ENCODE measurements at places on chromosomes 2 and 18.

DNA sequence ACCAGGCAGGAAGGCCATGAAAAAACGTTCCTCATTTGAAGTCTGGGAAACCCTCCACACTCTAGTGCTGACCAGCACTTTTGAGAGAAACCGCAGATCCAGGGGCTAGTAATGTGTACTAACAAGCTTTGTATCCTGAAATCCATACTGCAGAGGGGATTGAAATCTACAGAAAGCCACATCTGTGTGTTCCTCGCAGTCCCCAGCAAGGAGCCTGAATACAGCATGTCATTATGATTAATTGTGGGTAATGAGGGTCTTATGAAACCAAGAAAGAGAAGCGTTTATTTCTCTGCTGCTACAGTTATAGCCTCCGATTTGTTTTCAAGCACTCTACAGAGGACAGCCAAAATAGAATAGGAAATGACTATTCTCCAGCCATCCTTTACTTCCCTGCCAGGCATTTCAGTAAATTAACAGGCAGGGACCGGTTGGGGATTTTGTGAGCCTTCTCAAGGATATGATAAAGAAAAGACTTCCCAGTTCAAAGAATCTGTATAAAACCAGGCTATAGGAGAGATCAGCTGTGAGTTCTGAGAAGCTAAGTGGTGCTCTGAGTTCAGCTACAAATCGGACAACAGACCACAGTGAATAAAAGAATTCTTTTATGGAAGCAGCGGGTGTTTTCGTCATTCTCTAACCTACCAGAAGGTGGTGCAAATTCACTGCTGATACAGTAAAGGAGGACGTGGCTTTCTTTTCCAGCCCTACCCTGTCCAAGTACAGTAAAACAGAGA is 133.4 kb downstream of the INSIG2 start:
- peak; percentile 75 for DNase-seq

DNA sequence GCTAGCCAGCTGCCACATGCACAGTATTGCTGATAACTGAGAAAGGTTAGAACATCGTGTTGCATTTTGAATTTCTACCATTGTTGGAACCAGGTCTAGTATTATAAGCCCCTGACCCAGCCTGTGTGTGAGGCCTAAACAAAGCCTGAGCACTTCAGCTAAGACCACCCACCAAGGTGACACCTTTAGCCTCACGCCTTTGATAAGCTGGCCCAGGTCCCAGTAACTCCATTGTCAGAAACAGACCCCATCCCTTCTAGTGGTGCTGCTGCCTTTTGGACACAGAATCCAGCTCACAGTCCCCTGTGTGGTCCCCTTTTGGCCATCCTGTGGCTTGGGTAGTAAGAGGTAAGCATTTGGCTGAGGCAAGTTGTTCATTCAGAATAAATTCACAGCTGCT is 1.6 kb downstream of the ELMOD3 start:
- no peak for DNase-seq

GRCh38 chr2:136351684-136352083 is 233.7 kb upstream of the CXCR4 start:
- DNase-seq, result no peak

- no peak for DNase-seq
These were observed 36.4 kb upstream of the GAREM2 start for GRCh38 chr2:26136451-26136850.

GRCh38 chr2:72627083-72627482 is 198.8 kb downstream of the EXOC6B start:
- DNase-seq, result peak; percentile 5

GRCh38 chr18:33355263-33355662 is 85.3 kb downstream of the CCDC178 start:
- no peak for DNase-seq

GRCh38 chr2:49028101-49028500 is 126.2 kb downstream of the FSHR start:
- no peak for DNase-seq

GRCh38 chr2:177359836-177360595 is 32.6 kb upstream of the AGPS start:
- no peak for DNase-seq

GRCh38 chr2:6841537-6842287 is 24.0 kb downstream of the CMPK2 start:
- no peak for DNase-seq

GRCh38 chr2:23719716-23720115 is 207.2 kb downstream of the ATAD2B start:
- DNase-seq, result no peak

- DNase-seq, result no peak
These were observed 44.3 kb upstream of the NEUROD1 start for GRCh38 chr2:181724662-181725061.

DNA sequence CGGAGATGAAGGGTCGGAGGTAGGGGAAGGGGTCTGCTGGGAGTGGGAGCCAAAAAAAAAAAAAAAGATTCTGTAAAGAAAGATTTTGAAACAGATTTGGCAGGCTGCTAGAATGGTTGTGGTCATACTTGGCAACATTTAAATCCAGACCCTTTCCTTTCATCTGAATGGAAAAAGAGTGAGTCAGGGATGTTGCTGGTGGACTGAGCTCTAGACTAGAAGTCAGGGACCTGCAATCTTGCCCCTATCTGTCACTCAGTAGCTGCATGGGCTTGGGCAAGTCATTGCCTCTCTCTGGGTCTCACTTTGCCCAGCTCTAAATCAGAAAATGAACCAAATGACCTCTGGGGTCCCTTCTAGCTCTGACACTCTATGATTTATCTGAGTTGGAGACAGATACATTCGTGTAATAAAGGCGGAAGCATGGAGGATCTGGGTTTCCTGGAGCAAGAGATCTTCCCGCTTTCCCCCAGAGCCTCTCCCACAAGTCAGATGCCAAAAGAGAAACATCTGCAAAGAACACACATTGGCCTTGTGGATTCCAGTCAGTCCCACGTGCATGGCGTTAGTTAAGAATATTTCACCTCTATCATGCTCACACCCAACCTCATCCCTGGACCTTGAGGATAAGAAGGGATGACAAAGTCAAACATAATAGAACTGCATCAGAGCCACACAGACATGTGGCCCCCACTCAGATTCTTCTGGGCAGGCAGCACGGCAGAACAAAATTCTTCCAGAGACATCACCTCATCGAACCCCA is 58.5 kb downstream of the ADD2 start:
- DNase-seq, result peak; percentile 14

GRCh38 chr18:8988260-8988871 is 114.1 kb upstream of the NDUFV2 start:
- DNase-seq, result peak; percentile 61

- no peak for DNase-seq
These were observed 89.6 kb downstream of the SH3BP4 start for GRCh38 chr2:235041221-235041917.

GRCh38 chr2:73984922-73985307 is 205 bp downstream of the TET3 start:
- no peak for DNase-seq

DNA sequence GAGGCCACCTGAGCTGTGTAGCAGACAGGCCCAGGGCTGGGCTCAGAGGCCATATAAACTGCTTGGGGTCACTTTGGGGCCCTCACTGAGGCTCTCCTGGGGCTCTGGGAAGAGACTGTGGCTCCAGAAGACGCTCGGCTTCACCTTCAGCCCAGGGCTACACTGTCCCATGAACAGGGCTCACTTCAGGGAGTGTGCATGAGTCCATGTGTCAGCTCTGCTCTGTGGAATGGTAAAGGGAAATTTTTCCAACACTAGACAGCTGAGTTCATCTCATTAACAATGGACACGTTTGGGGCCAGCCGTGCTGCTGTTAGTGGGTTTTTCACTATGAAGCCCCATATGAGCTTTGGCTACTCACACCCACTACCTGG is 65.4 kb upstream of the TFCP2L1 start:
- DNase-seq, result no peak

DNA sequence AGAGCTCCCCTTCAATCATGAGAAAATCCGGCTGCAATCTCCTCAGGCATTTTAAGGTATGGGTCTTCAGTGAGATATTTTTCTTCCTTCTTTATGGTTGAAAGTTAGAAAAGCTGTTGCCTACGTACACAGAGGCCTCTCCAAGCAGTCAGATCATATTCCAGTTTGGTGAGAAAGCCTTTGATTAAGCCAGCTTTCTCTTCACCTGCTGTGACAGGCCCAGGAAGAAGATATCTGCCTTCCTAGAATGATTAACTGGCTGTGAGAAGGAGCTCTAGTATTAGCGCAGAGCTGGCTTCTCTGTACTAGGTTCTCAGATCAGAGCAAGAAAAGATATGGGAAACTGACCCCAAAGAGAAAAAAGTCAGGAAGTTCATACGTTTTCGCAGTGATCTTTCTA is 585.0 kb upstream of the CHAC2 start:
- no peak for DNase-seq

- no peak for DNase-seq
These were observed 165.6 kb upstream of the SERTAD2 start for GRCh38 chr2:64819361-64819760.

- DNase-seq, result no peak
These were observed 21.6 kb upstream of the GPR55 start for GRCh38 chr2:230946429-230947234.

GRCh38 chr2:174632841-174633622 is 35.4 kb upstream of the WIPF1 start:
- peak; percentile 25 for DNase-seq

DNA sequence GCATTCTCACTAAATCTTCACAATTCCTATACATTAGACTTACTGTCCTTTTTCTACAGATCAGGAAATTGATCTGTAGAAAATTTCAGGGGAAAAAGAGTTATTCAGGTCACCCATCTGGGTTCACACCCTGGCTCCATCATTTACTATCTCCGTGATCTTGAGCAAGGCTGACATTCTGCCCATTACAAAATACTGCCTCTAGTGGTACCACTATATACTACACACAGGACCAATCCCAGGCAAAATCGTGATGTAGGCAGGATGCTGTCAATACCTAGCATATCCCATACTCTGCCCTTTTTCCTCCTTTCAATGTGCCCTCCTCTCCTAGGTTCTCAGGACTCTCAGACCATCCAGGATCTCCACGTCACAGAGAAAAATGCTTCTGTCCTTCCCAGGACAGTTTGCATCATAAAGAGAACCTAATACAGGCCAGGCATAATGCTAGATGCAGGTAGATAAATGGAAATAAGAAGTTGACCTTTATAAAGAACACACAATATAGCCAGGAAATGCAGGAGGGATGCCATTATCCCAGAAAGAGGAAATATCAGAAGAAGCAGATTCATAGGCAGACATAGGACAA is 101.9 kb downstream of the CDH20 start:
- peak; percentile 17 for DNase-seq

- no peak for DNase-seq
These were observed 1.8 kb downstream of the ACVR1 start for GRCh38 chr2:157874348-157874747.

GRCh38 chr2:120174963-120175581 is 48.1 kb downstream of the TMEM185B start:
- peak; percentile 69 for DNase-seq

- DNase-seq, result no peak
These were observed 209.7 kb downstream of the ASB1 start for GRCh38 chr2:238636269-238637073.

DNA sequence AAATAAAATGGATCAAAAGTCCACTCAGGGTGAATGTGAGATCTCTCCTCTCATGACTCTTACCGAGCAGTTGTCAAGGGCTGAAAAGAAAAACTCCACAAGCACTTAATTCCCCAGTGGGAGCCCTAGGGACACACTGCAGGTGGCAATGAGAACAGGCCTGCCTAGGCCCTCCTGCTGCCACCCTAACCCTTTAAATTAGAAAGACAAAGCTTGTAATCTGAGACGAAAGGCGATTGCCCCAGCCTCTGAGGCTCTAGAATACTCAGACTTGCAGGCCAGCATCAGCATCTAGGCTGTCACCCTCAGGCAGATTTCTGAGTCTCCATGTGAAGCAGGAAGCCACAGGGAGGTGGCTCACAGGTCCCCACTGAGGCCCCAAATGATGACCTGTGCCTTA is 457.0 kb upstream of the MYT1L start:
- no peak for DNase-seq

DNA sequence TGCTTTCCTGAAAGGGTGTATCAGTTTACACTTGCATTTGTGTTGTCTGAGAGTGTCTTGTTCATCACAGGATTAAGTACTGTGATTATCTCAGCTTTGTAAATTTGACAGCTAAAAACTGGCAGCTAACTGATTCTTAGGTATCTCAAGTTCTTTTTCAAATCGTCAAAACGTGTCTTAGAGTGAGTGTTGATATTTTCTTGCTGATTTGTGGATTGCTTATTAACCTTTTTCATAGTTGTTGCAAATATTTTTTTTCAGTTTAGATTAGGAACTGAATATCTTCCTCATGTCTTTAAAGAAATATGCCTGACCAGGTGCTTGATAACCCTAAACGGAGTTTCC is 41.9 kb downstream of the LRRFIP1 start:
- no peak for DNase-seq

- no peak for DNase-seq
These were observed 20.9 kb downstream of the CD8A start for GRCh38 chr2:86769838-86770237.

DNA sequence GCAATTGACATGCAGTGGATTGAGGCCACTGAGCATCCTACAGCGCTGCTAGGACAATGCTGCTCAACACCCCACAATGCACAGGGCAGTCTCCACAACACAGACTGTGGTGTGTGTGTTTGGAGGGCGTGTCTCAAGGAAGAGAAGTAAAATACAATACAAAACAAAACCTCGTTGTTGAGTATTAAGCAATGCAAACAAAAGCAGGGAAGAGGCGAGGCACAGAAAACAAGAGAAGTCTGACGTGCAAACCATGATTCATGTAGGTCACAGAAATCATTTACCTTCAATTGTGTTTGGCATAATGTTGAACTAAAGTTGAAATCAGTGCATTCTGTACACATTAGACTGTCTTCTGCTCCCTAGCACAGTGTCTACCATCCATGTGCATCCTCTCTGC is 260.9 kb downstream of the PHLPP1 start:
- no peak for DNase-seq

GRCh38 chr2:25230948-25231311 is 62.5 kb upstream of the POMC start:
- no peak for DNase-seq

GRCh38 chr18:568731-569130 is 11.4 kb upstream of the CETN1 start:
- no peak for DNase-seq

DNA sequence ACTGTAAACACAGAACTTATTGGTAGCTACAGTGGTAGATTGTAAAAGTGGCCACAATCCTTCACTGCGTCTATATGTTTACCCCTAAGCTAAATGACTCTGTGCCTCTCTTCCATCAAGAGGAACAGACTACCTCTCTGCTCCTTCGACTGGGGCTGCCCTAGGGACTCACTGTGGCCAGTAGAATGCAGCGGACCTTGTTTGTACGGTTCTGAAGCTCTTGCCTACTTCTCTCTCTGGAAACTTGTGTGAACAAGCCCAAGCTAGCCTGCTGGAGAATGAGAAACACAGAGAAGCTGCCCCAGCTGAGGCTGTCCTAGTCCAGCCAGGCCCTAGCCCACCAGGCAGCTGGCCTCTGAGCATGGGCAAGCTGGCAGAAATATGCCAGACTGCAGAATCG is 140.8 kb upstream of the SLC1A4 start:
- DNase-seq, result no peak

All from iris pigment epithelial cell (primary cell).